ENCODE measurements at places on chromosomes 5 and 9. TPM values are rescaled to one million over a fixed set of nuclear protein-coding genes. Genes with fewer than 3 reads are reported as not detected.

Gene IL3
- not detected for total RNA-seq

DNA sequence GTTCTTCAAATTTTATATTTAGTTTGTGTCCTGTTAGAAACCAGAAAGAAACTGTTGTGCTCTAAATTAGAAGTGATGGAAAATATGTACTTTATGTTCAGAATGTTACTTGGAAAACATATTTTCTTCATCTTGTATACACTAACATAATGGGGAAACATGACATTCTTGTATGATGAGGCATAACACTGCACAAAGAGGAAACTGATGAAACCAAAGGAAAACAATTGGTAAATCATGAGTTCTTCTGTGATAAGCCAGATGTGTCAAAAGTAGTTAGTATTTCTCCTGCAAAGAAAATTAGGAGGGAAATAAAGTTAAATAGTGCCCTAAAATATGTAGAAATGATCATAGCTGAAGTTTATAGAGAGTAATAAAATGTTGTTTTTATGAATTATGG lies 111.1 kb upstream of the FBN2 start:
- no peaks in the 10 kb centered on the region for H3K27me3 ChIP-seq
- no peaks in the 10 kb centered on the region for H3K4me1 ChIP-seq
- no peak for DNase-seq
- H3K4me3 ChIP-seq, result no peak overlapping the region

Gene SH3TC2
- total RNA-seq, result 1.9 TPM

Gene ANKRD34B
- not detected for total RNA-seq

DNA sequence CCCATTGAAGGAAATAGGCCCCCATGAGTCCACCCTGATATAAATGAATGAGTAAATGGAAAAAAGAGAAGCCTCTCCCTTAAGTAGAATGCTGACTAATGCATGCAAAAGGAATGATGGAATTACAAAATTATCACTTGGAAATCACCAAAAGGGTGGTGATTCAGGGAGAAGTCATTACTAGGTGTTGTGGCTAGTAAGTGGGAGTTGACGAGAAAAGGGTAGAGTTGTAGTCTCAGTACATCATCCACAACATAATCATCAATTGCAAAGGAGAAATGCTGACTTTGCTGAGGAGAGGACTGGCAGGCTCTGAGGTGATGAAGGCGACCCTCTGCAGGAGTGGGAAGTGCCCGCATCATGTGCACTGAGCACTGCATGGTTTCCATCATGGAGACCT lies 201.5 kb upstream of the S1PR3 start:
- H3K4me1 ChIP-seq, result peaks cover 48% of the 10 kb centered on the region
- H3K27ac ChIP-seq, result no peak overlapping the region
- no peak overlapping the region for H3K4me3 ChIP-seq
- H3K27me3 ChIP-seq, result no peaks in the 10 kb centered on the region
- DNase-seq, result no peak

DNA sequence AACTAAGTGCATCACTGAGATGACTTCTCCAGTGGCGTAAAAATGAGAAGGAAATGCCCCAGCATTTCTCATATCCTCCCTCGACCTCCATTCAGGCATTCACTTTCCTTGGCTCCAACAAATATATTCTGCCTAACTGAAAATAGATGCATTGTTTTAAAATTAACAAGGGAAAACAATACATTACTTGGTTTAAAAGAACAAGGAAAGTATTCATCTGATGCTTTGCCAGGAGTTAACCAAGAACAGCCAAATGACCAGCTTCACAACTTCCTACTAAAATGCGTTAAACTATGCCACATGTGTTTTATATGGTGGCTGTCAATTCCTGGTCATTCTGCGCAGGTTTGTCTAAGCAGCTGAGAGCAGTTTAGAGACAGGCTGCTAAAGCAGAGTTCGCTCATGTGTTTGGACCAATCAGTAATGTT lies 121.4 kb downstream of the GNAQ start:
- DNase-seq, result no peak
- no peak overlapping the region for H3K27ac ChIP-seq
- no peaks in the 10 kb centered on the region for H3K36me3 ChIP-seq

GRCh38 chr5:143243103-143243502 lies 160.4 kb downstream of the NR3C1 start:
- H3K27me3 ChIP-seq, result no peaks in the 10 kb centered on the region
- H3K36me3 ChIP-seq, result no peaks in the 10 kb centered on the region
- no peak for DNase-seq
- peaks cover 3% of the 10 kb centered on the region for H3K4me1 ChIP-seq
- H3K27ac ChIP-seq, result no peak overlapping the region

DNA sequence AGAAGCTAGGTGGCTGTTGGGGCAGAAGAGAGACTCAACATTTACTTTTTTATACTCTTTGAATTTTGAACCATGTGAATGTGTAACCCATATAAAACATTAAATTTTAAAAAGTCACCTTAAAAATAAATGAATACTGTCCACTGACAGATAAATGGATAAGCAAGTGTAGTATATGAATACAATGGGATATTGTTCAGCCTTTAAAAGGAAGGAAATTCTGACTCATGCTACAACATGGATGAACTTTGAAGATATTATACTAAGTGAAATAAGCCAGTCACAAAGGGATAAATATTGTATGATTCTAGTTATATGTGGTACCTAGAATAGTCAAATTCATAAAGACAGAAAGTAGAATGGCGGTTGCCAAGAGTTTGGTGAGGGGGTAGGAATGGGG lies 113.9 kb downstream of the TMEM174 start:
- DNase-seq, result no peak
- no peaks in the 10 kb centered on the region for H3K4me1 ChIP-seq
- H3K27me3 ChIP-seq, result no peaks in the 10 kb centered on the region
- H3K27ac ChIP-seq, result no peak overlapping the region
- H3K4me3 ChIP-seq, result no peak overlapping the region
- no peaks in the 10 kb centered on the region for H3K36me3 ChIP-seq

Gene RARS1
- 93.8 TPM for total RNA-seq

GRCh38 chr5:30991462-30991861 lies 202.0 kb upstream of the CDH6 start:
- no peaks in the 10 kb centered on the region for H3K36me3 ChIP-seq
- H3K4me3 ChIP-seq, result no peak overlapping the region
- DNase-seq, result no peak
- no peaks in the 10 kb centered on the region for H3K4me1 ChIP-seq
- no peaks in the 10 kb centered on the region for H3K27me3 ChIP-seq
- no peak overlapping the region for H3K27ac ChIP-seq

Gene MCC
- 27.2 TPM for total RNA-seq

All from thoracic aorta (tissue), 2 donors.